ENCODE measurements at places on chromosomes 5 and 9.

GRCh38 chr9:76114144-76114543 is 223.7 kb downstream of the PCSK5 start:
- DNase-seq: no peak

DNA sequence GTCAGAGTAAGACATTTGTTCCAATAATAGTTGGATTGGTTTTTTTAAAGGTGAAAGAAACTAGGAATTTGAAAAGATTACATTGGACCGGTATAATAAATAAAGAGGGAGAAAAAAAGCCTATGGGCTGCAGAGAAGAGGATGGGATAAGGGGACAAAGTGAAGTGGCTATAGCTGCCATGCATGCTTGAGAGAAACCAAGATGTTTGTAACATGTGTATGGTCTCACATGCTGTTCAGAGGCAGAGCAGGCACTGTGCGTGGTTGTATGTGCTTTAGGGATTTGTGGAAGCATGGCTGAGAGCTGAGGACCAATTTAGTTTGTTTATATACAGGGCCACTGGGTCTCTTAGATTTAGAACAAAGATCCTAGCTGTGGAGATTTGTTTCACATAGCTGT is 32.7 kb downstream of the LNPEP start:
- no peak for DNase-seq

- no peak for DNase-seq
These were observed 9.1 kb downstream of the ENHO start for GRCh38 chr9:34513567-34514214.

DNA sequence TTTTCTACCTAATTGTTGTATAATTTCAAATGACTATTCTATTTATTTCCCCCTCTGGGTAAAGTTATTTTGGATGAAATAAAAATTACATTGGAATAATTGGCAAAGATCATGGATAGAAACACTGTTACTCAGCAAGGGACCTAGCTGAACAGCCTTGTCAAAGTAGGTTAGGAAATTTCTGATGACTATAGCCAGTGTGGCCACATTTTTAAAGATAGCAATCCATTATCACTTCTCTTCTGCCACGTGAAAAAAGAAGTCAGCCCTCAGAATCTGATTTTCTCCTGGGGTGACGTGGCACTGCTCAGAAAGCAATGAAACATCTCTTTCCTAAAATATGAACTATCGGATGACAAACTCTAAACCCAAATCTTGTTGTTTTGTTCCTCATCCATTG is 784.2 kb upstream of the RIOK2 start:
- no peak for DNase-seq

- DNase-seq: no peak
These were observed 106.1 kb downstream of the PCSK1 start for GRCh38 chr5:96326902-96327301.

DNA sequence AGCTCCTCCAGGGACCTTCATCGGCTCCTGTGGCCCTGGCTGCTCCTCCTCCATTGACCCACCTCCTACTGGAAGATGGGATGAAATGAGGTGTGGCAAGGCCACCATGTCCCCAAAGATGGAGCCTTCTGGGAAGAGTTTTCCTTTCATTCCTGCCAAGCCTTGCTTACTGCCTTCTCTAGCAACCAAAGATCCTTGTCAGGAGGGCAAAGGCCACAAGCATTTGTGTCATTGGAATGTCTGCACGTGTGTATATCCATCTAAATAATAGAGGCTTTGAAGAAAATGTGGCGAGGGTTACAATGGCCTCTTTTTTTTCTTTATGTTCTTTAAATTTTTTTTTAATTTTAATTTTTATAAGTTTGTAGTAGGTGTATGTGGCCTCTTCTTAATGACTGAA is 313.6 kb downstream of the ARHGEF28 start:
- no peak for DNase-seq

GRCh38 chr5:85709728-85710127 is 908.0 kb upstream of the COX7C start:
- no peak for DNase-seq

- DNase-seq: no peak
These were observed 218.4 kb upstream of the KLF4 start for GRCh38 chr9:107707915-107708441.

GRCh38 chr5:63398346-63398745 is 563.9 kb downstream of the HTR1A start:
- no peak for DNase-seq

- DNase-seq: no peak
These were observed 83.1 kb upstream of the IL6ST start for GRCh38 chr5:56077796-56078233.

GRCh38 chr9:71819115-71819739 is 50.9 kb upstream of the CEMIP2 start:
- no peak for DNase-seq

DNA sequence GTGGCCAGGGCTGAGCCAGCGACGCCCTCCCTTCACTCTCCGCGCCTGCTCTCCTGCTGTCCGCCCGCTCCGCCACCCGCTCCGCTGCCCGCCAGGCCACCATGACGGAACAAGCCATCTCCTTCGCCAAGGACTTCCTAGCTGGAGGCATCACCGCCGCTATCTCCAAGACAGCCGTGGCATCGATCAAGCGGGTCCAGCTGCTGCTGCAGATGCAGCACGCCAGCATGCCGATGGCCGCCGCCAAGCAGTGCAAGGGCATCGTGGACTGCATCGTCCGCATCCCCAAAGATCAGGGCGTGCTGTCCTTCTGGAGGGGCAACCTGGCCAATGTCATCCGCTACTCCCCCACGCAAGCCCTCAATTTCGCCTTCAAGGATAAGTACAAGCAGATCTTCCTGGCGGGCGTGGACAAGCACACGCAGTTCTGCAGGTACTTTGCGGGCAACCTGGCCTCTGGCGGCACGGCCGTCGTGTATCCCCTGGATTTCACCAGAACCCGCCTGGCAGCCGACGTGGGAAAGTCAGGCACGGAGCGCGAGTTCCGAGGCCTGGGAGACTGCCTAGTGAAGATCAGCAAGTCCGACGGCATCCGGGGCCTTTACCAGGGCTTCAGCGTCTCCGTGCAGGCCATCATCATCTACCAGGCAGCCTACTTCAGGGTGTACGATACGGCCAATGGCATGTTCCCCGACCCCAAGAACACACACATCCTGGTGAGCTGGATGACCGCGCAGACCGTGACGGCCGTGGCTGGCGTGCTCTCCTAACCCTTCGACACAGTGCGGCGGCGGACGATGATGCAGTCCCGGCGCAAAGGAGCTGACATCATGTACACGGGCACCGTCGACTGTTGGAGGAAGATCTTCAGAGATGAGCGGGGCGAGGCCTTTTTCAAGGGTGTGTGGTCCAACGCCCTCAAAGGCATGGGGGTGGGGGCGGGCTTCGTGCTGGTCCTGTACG is 1130.4 kb upstream of the ACO1 start:
- no peak for DNase-seq

GRCh38 chr9:20624201-20625002 is 2.1 kb upstream of the MLLT3 start:
- no peak for DNase-seq

DNA sequence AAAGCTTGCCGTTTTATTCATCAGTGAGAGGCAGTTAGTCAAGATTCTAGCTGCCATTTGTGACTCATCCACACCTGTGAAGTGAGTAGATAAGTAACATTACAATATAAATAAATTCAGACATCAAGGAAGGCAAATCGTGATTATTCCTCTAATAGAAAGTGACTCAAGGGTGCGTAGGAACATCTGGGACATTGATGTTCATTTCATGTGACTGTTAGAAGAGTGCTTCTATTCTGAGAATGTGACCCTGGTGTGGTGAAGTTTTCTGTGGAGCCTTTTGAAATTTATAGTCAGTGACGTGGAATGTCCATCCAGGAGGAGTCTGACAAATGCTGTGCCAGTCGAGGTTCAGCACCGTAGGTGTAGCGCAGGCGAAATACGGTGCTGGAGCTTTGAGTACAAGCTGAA is 48.4 kb upstream of the FAM240B start:
- no peak for DNase-seq

DNA sequence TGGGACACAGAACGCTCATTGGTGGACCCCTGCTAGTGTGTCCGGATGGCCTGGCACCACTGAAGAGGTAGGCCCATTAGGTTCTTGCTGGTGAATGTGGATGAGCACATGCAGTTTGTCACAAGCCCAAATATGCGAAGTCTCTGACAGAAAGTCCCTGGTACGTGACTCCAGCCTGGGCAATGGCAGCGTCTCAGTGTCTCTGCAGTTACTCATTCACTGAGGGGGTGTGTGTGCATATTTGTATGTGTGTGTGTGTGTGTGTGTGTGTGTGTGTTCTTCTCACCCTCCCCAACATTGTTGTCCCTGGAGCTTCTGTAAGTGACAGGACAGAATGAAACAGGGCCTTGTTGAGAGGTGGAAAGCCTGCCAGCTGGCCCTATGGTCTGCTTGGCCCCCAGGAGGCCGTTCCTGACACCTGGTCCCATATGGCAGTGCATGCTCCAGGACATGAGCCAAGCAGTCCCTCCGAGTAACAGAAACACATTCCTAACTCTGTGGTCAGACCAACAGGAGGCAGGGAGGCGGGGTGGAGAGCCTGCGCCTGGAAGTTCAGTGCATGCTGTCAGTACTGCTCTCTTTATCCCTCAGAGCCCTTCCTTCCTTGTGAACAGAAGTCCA is 169.9 kb downstream of the SLC28A3 start:
- peak; percentile 6 for DNase-seq

- no peak for DNase-seq
These were observed 232.0 kb downstream of the RFK start for GRCh38 chr9:76162086-76162730.

GRCh38 chr9:18601026-18601425 is 127.1 kb downstream of the ADAMTSL1 start:
- no peak for DNase-seq

DNA sequence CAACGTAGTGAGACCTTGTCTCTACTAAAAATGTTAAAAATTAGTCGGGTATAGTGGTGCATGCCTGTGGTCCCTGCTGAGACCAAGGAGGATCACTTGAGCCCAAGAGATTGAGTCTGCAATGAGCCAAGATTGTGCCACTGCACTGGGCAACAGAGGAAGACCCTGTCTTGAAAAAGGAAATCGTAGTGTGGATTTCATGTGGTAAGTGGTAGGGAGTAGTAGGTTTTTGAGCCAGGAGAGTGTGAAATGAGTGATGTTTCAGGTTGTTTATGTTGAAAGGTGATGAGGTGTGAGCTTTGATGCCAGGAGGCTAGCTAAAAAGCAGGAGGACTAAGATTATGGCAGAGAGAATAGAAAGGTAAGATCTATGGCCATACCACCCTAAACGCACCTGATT is 5.9 kb downstream of the MATR3 start:
- no peak for DNase-seq

All from HuH-7 (cell line).